GM12891 (cell line): ENCODE measurements at places on chromosomes 11 and 22.

DNA sequence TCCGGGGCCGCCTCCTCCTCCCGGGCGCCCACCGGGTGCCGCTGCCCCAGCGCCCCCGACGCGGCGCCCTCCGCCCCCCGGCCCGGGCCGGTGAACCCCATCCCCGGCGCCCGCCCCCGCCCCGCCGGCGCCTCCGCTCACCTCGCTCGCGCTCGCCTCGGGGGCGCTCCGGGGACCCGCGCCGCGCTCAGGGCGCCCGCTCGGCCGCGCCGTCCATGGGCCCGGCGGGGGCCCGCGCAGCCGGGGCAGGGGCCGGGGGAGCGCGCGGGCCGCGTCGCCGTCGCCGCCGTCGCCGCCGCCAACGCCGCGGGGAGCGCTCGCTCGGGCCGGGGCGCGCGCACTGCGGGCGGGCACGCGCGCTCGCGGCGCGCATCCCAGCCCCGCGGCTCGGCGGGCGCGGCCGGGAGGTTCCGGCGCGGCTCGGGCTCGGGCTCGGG is 293 bp downstream of the DUSP8 start:
- no peak for DNase-seq

DNA sequence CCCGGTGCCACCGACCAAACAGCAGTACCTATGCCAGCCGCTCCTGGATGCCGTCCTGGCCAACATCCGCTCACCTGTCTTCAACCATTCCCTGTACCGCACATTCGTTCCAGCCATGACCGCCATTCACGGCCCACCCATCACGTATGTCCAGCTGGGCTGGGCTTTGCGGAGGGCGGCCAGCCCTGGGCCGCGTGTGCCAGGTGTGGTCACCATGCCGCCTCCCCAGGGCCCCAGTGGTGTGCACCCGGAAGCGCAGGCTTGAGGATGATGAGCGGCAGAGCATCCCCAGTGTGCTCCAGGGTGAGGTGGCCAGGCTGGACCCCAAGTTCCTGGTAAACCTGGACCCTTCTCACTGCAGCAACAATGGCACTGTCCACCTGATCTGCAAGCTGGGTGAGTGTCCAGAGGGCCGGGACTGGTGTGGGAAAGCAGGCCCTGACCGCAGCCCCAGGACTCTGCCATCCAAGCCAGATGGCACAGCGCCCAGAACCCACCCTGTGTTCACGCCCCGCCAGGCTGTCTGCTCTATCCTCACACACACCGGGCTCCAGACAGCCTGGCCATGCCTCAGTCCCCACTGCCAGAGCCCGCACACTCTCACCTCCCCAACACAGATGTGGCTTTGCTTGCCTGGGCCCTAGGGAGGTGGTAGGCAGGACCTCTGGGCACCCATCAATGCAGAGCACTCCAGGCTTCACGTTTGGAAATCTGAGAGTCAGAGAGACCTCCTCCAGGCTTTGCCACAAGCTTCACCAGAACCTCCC is 77.6 kb downstream of the MED15 start:
- no peak for DNase-seq

- DNase-seq: no peak
Observed at GRCh38 chr22:27636716-27637508, 164.6 kb downstream of the MN1 start.

GRCh38 chr22:20956258-20957101 is 10.6 kb upstream of the AIFM3 start:
- no peak for DNase-seq

DNA sequence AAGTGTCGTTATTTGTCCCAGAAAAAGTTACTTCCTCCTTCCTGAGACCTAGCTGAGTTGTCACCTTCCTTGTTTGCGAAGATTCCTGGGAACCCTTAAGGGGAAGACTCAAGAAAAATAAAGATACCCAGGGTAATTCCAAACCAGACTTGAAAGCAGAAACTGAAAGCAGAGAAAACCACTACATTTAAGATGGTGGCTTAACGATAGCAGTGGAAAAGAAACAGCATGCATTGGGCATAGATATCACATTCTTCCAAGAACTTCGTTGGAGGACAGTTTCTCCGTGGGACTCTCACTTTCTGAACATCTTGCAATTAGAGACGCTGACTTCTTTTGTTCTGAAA is 89.1 kb downstream of the FAM76B start:
- no peak for DNase-seq

- no peak for DNase-seq
Observed at GRCh38 chr11:66112601-66113499, 42.8 kb downstream of the PACS1 start.

GRCh38 chr11:26905368-26905767 is 88.5 kb upstream of the FIBIN start:
- DNase-seq: no peak

DNA sequence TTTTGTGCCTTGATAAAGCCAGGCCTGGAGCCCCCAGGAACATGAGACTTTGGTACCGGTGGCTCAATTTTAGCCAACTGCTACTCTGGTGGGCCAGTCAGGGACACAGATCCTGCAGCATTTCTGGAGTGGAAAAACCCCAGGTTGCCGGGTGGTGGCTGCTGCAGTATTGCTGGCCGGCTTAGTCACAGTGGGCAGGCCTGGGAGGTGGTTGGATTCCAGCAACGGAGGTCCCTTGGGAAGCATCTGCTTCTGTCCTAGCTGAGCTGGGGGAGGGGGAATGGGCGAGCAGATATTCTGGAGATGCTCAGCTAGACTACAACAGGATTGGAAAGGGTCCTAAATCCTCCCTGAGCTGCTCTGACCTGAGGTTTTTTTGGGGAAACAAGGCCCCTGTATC is 31.6 kb upstream of the ACCSL start:
- no peak for DNase-seq

GRCh38 chr22:32080904-32081303 is 37.8 kb downstream of the SLC5A1 start:
- DNase-seq: peak; percentile 16

DNA sequence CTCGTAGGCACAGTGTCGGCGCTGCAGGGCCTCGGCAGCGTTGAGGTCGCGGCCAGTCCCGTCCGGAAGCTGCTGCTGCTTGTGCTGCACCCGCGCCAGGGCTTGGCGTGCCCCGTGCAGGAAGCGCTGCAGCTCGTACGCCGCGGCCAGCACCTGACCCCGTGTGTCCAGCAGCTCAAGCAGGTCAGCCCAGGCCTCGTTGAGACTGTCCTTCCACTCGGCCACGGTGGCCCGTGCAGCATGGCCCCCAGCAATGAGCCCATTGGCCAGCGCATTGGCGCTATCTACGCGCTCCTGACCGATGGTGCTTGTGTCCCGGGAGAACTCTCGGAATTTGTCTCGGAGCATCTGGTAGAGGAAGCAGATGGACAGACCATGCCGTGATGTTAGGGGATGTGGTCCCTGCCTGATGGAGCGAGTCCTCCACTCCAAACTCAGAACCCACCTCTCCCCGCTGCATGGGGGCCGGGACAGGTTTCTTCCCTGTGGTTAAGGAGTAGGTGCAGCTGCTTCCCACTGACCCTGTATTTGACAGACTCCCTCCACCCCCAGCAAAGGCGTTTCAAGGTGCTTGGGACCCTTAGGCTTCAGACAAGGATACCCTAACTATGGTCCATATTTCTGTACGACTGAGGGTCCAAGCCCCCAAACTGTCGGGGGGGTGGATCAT is 13.8 kb upstream of the RBM4B start:
- no peak for DNase-seq

- no peak for DNase-seq
Observed at GRCh38 chr11:44266056-44266780, 43.7 kb downstream of the ALX4 start.

DNA sequence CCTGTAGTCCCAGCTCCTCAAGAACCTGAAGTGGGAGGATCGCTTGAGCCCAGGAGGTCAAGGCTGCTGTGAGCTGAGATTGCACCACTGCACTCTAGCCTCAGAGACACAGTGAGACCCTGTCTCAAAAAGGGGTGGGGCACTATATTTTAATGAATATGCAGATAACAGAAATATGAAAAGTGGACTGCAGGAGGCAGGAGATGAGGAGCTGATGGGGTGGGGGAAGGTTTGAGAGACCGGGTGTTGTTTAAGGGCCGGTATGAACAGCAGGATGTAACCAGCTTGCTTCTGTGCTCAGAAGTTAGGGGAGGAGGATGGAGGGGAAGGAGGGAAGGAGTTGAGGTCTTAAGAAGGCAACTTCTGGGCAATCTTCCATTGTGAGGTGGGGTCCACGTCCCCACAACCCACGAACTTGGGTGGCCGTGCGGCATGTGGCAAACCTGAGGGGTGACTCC is 1.3 kb upstream of the B4GALNT4 start:
- DNase-seq: no peak

DNA sequence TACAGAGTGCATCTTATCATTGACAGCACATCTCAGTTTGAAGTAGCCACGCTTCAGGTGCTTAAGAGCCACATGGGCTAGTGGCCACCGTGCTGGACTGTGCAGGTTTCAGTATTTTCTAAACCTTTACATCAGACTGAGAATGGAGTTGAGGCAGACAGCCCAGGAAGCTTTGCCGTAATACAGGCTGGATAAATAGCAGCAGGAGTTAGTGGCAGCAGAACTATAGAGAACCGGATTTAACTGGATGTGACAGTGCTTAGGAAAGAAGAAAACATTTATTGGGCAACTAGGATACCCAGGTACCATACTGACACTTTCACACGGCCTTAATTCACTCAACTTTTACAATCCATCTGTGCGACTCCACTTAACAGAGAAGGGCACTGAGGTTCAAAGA is 145.5 kb downstream of the LARGE1 start:
- no peak for DNase-seq

- no peak for DNase-seq
Observed at GRCh38 chr11:18927550-18928322, 11.5 kb downstream of the MRGPRX1 start.
